Immature natural killer cell (primary cell): ENCODE measurements at places on chromosomes 11 and 22.

DNA sequence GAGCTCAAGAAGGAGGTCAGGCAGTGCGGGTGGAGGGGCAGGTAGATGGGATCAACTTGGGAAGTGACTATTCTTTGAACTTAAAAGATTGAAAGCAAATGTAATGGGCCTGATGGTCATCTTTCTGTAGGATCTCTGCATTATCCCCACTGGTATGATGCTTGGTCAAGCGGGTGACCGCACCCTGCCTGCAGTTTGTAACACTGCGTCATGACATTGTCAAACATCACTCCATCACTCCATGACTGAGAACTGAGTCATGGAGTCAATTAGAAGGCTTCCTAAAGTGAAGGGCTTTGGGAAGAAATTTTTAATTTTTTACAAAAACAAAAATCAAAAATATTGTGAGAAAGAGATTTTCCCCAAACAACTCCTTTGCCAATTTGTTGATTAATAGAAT lies 62.4 kb upstream of the BMAL1 start:
- no peak for DNase-seq

GRCh38 chr11:12693479-12694182 lies 19.4 kb downstream of the TEAD1 start:
- no peak for DNase-seq

GRCh38 chr22:42799461-42800405 lies 57.3 kb downstream of the ARFGAP3 start:
- DNase-seq: peak; percentile 60

- no peak for DNase-seq
These were observed 151.6 kb upstream of the MTMR2 start for GRCh38 chr11:96075532-96075959.
